ENCODE measurements at places on chromosomes 4 and X. TPM values are rescaled to one million over a fixed set of nuclear protein-coding genes. Genes with fewer than 3 reads are reported as not detected.

DNA sequence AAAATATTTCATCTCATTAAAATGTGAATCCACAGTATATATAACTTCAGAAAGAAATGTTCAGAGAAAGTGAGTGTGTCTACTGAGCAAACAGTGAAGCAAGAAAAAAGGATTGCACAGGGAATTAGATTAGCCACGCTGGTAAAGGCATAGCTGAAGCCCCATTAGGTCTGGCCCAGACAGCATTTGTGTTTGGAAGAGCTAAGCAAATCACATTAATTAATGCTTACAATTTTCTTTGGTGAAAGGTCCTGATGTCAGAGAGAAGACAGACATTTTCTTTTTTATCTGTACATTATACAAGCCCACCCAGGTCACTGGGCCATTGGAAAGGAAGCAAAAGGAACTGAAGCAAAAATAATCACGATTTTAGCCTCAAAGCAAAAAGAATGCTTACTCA lies 354.6 kb downstream of the GRID2 start:
- DNase-seq: no peak

DNA sequence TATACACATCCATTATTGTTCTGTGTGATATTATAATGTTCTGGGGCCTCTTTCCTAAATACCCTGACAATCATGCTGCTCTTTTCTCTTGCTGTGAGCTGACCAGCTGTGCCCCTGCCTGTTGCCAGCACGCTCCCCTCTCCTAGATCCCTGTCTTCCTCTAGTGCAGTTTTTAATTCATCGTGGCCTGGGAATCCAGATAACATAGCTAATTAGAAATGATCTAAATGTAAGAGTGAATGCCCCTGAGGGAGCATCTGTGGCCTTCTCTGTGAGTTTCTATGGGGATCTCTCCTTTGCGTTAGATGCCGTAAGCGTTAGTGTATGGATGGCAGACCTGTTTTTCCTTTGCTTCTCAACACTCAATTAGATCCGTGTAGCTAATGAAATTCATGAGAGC lies 434.3 kb downstream of the SPRY1 start:
- DNase-seq: no peak

- no peak for DNase-seq
These were observed 116.2 kb downstream of the GATB start for GRCh38 chr4:151644622-151645021.

Gene TCEAL6
- not detected for total RNA-seq
